Subcutaneous preadipocyte (primary cell): ENCODE measurements at places on chromosomes 1 and 21. TPM values are rescaled to one million over a fixed set of nuclear protein-coding genes. Genes with fewer than 3 reads are reported as not detected.

RNU1-1 gene
- total RNA-seq = under 0.01 TPM in 2 replicates

OR2G6 gene
- total RNA-seq = not detected in 2 replicates

PTPN14 gene
- total RNA-seq = 30.5 and 45.2 TPM in 2 replicates

KLF17 gene
- 0.37 TPM in 1 of 2 replicates, not detected in the other for total RNA-seq

CNR2 gene
- total RNA-seq = not detected in 2 replicates

OR2T6 gene
- total RNA-seq = not detected in 2 replicates

SLC22A15 gene
- total RNA-seq = 7.0 and 8.1 TPM in 2 replicates

CD84 gene
- under 0.01 TPM in 1 of 2 replicates, not detected in the other for total RNA-seq

IL20 gene
- not detected in 2 replicates for total RNA-seq
